ENCODE measurements at places on chromosomes 16 and 17.
A peak's percentile ranks its signal among the peaks of the same experiment; 100 is the strongest.

GRCh38 chr16:56263711-56264608, 72.7 kb downstream of the GNAO1 start:
- DNase-seq = no peak

DNA sequence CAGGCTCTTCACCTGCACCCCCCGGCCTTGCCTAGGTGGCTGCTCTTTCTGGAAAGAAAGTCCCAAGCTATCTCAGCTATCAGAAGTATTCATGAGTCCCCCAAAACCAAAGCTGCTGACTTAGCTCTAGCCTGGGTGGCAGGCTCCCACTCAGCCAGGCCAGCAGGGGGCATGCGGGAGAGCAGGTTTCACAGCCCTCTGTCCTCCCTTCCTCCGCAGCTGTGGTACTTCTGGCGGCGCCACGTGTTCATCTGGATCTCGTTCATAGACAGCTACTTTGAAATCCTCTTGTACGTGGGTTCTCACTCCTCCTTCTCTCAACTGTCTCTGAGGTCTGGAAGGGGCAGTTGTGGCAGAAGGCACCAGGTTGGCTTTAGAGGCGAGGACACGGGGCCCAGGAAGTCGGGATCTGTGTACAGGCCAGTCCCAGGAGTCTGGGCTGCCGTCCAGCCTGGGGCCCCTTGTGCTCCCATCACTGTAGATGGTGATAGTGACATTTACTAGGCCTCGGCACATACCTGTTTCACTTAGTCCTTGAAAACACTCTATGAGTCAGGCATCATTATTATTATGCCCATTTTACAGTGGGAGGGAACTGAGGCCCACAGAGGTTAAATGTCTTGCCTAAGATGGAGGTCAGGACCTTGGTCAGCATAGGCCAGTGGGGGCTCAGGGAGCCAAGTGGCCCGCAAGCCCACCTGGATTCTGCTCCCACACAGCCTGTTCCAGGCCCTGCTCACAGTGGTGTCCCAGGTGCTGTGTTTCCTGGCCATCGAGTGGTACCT, 12.9 kb downstream of the TRPV2 start:
- peak; percentile 51 for DNase-seq

- no peak for DNase-seq
These were observed 164.8 kb upstream of the DYNLRB2 start for GRCh38 chr16:80375973-80376372.

GRCh38 chr16:7805686-7806396, 473.2 kb downstream of the RBFOX1 start:
- DNase-seq = no peak

- no peak for DNase-seq
These were observed 91.9 kb downstream of the CRISPLD2 start for GRCh38 chr16:84911486-84912216.

DNA sequence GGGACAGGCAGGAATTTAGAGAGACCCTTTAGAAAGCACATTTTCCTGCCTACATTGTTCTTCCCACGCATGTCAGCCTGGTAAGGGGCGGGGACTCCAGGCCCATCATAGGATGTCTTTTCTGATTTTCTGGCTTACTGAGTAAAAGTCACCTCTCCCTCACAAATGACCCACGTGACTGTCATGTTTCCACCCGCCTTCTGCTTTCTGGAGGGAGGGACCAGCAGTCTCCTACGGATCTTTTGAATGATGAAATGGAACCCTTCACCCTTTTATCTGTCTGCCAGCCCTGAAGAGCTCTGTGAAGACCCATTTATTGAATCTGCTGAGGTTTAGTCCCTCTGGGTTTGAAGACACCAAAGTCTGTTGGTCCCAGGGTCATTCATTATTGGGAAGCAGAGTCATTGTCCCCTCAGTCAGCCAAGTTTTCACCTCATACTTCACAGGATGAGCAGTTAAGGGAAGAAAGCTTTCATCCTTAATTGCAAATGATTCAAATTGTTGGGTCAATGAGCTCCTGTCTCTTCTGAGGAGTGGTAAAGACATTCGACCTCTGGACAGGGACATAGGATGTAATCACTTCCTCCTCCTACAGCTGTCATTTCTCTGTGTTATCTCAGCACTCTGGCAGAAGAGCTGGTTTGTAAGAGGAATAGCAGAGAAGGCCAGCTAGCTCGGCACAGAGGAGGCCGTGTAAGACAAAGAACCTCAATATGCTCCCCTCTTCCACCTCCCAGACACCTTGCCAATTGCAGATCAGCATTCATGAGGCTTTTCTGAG, 446.1 kb downstream of the HS3ST3B1 start:
- DNase-seq = no peak

- DNase-seq = no peak
These were observed 6.3 kb downstream of the ACSF3 start for GRCh38 chr16:89099905-89100304.

GRCh38 chr17:17015230-17015629, 27.0 kb upstream of the MPRIP start:
- DNase-seq = no peak

GRCh38 chr17:41870627-41871026, 5.4 kb upstream of the KLHL11 start:
- DNase-seq = no peak

- DNase-seq = no peak
These were observed 1.0 kb upstream of the RRAD start for GRCh38 chr16:66926171-66926947.

GRCh38 chr17:62824290-62825131, 16.4 kb upstream of the MARCHF10 start:
- no peak for DNase-seq

GRCh38 chr17:77364381-77364911, 223.7 kb downstream of the SEC14L1 start:
- DNase-seq = no peak

- DNase-seq = no peak
These were observed 8.0 kb upstream of the GINS2 start for GRCh38 chr16:85696781-85697180.

DNA sequence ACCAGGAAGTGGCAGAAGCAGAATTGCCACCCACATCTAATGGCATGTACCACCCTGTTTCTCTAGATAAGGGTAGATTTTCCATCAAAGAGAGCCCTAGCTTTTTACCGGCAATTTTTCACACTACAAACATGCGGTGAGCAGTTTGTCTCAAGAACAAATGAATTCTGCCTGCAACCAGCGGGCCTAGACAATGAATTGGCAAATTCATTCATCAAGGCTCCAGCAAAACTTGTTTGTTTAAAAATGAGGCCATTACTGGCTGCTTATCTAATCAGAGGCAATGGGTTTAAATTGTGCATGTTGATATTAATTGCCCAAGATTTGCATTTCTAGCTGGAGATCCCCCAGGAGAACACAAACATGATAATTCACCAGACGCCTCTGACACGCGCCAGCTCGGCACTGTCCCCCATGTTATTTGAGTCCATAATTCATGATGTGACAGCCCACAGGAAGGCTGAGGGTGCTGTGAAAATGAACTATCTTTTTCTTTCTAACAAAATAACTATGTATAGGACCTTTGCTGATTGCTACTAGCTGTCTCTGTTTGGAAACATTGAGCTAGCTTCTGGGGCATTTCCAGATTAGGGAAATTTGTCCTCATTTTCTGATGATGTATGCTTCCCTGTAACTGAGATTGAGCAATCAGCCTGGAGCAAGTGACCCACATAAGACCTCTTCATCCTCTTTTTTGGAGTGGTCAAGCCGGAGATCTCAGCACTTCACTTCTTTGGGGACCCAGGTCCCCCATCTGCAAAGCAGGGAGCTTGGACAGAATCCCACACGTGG, 80.8 kb downstream of the CNGB1 start:
- DNase-seq = no peak

- no peak for DNase-seq
These were observed 53.7 kb upstream of the LGALS9 start for GRCh38 chr17:27577121-27577761.

GRCh38 chr17:78397681-78398101, 19.2 kb downstream of the PGS1 start:
- no peak for DNase-seq

DNA sequence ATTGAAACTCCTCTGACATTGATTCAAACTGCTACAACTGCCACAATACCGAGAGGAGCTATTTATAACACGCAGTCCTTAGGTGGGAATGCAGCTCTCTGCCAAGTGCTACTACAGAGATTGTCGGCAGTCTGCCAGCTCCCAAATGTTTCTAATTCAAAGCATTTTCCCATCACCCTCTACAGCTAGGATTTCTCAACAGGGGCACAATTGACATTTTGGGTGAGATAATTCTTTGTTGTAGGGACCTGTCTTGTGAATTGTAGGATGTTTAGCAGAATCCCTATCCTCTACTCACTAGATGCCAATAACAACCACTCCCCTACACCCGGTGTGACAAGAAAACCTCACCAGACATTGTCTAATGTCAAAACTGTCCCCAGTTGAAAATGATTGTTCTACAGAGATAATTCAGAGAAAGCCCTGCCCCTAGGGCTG, 7.8 kb upstream of the N4BP1 start:
- no peak for DNase-seq

- no peak for DNase-seq
These were observed 73.3 kb downstream of the XYLT1 start for GRCh38 chr16:17397499-17397891.
